Natural killer cell treated with Interleukin-12 subunit alpha and Interleukin-12 subunit beta and Interleukin-15 and Interleukin-18, amount 100 ng/mL, for 72 hours (primary cell): ENCODE measurements at places on chromosomes 6 and 20. TPM values are rescaled to one million over a fixed set of nuclear protein-coding genes. Genes with fewer than 3 reads are reported as not detected.

SYTL3 gene
- total RNA-seq, result 199 TPM

DYNLT1 gene
- total RNA-seq, result 157 TPM

GCNT2 gene
- 2.4 TPM for total RNA-seq

- peaks cover 6% of the 10 kb centered on the region for H3K36me3 ChIP-seq
- no peak for DNase-seq
- no peaks in the 10 kb centered on the region for H3K27me3 ChIP-seq
- no peak overlapping the region for H3K4me3 ChIP-seq
- H3K27ac ChIP-seq, result no peak overlapping the region
- peaks cover 36% of the 10 kb centered on the region for H3K4me1 ChIP-seq
Measured at GRCh38 chr6:63640062-63640461, 4.5 kb downstream of the PHF3 start.

GRCh38 chr6:68994521-68994920, 359.4 kb downstream of the ADGRB3 start:
- no peaks in the 10 kb centered on the region for H3K4me1 ChIP-seq
- H3K27ac ChIP-seq, result no peak overlapping the region
- no peak for DNase-seq
- no peak overlapping the region for H3K4me3 ChIP-seq

DNA sequence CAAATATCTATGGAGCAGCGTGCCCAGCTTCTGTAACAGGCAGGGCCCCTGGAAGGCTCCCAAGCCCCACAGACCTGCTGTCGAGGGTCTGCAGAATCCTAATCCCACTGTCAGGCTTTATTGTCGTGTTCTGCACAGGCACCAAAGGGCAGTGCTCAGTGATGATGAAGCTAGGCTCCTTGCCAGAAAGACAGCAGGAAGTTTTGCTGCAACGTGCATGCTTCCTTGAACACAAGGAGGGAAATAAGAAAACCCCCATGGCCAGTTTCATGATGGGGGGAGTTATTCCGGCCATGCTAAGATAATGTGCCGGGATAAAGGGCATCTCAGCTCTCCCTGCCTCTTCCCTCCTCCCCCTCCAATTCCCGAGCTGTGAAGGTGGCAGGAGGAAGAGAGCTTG, 109.4 kb upstream of the KCNG1 start:
- no peak overlapping the region for H3K4me3 ChIP-seq
- H3K27me3 ChIP-seq, result no peaks in the 10 kb centered on the region
- peaks cover 9% of the 10 kb centered on the region for H3K4me1 ChIP-seq
- H3K27ac ChIP-seq, result no peak overlapping the region

DNA sequence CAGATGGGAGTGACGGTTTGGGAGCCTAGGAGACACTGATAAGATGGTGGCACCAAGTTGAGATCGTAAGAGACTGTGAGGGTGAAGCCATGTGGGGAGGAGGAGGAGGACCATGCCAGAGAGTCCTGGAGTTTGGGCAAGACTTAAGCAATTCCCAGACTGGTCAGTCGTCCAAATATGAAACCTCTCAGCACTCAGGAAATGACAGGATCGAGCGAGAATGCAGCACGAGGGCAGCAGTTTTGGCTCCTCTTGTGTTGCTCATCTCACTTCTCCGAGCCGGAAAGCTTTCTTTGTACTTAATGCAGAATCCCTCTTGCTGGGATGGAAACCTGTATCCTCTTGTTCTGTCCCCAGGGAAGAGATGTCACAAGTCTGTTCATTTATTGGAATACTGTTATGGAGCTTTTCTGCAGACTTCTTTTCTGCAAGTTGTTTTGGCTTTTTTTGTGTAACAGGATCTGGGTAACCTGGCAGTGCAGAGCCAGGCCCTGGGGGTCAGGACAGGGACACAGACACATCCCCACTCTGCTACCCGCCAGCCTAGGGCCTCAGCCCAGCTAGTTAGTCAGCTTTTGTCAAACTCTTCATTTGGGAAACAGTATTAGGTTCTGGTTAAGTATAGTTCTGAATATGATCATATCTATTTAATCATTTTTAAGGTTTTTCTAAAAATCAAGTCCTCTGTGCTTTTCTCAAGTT, 34.3 kb downstream of the FNDC1 start:
- no peak overlapping the region for H3K27ac ChIP-seq
- peaks cover 8% of the 10 kb centered on the region for H3K27me3 ChIP-seq
- no peaks in the 10 kb centered on the region for H3K36me3 ChIP-seq
- peaks cover 17% of the 10 kb centered on the region for H3K4me1 ChIP-seq

- DNase-seq, result no peak
- no peaks in the 10 kb centered on the region for H3K36me3 ChIP-seq
- H3K27ac ChIP-seq, result no peak overlapping the region
- no peak overlapping the region for H3K4me3 ChIP-seq
- H3K4me1 ChIP-seq, result no peaks in the 10 kb centered on the region
Measured at GRCh38 chr6:72551470-72551869, 70.4 kb upstream of the KCNQ5 start.

GRCh38 chr20:62452475-62453095, 23.2 kb downstream of the GATA5 start:
- no peak for DNase-seq
- H3K36me3 ChIP-seq, result no peaks in the 10 kb centered on the region
- H3K27me3 ChIP-seq, result peaks cover 5% of the 10 kb centered on the region
- no peak overlapping the region for H3K4me3 ChIP-seq

DNA sequence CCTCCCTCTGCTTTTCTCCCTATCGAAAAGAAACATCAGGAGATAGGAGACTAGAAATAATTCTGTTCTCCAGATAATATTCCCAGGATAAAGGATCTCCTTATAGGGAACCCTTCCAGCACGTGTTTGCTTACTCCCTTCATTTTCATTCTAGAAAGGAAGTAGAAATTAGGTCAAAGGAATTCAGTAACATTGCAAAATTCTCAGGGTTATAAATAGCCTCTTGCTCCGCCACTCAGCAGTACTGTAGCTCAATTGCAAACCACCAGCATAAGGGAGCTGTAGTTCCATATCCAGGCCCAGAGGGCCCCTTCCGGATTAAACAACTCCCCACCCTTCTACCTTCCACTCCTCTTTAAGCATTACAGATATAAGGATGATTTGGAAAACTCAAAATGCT, 6.2 kb downstream of the ELMO2 start:
- H3K4me1 ChIP-seq, result peaks cover 69% of the 10 kb centered on the region
- peak overlapping the region; percentile 90 for H3K27ac ChIP-seq
